ENCODE measurements at places on chromosomes 7 and 10.

DNA sequence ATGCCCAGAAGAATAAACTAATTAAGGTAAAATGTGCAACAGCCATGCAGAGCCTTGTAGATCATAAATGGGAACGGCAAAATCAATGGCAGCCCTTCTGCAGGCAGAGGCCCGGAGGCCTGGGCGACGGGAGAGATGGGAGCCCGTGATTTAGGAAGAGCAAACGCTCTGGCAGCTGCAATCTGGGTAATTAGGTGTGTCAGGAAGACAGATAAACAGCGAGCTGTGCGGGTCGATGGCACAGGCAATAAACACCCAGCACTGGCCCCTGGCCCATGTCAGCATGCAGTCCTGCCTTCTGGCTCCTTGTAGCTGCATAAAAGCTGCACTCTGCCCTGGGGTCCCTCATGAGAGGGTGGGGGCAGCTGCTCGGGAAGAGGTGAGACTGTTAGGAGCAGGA, 78.0 kb downstream of the GOLGA7B start:
- DNase-seq, result no peak

DNA sequence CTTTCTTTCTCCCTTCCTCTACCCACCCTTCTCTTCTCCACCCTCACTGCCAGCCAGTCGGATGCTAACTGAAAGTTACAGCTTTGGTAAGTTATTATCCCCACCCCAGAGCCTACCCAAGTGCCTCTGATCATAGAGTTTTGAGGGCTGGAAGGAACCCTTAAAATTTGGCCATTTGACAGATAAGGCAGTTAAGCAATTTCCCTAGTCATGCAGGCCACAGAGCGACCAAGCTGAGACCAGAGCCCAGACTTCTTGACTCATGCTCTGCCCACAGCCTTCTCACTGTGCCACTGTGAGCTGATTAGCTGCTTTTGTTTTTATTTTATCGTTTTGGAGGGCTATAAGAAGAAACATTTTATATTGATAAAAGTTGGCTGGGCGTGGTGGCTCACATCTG, 17.2 kb downstream of the SAP25 start:
- no peak for DNase-seq

GRCh38 chr7:151009327-151010036, 14.8 kb downstream of the ATG9B start:
- DNase-seq, result no peak

- DNase-seq, result no peak
Observed at GRCh38 chr7:44315301-44315903, 10.0 kb downstream of the CAMK2B start.

- DNase-seq, result no peak
Observed at GRCh38 chr10:28996947-28997551, 291.8 kb upstream of the LYZL1 start.

DNA sequence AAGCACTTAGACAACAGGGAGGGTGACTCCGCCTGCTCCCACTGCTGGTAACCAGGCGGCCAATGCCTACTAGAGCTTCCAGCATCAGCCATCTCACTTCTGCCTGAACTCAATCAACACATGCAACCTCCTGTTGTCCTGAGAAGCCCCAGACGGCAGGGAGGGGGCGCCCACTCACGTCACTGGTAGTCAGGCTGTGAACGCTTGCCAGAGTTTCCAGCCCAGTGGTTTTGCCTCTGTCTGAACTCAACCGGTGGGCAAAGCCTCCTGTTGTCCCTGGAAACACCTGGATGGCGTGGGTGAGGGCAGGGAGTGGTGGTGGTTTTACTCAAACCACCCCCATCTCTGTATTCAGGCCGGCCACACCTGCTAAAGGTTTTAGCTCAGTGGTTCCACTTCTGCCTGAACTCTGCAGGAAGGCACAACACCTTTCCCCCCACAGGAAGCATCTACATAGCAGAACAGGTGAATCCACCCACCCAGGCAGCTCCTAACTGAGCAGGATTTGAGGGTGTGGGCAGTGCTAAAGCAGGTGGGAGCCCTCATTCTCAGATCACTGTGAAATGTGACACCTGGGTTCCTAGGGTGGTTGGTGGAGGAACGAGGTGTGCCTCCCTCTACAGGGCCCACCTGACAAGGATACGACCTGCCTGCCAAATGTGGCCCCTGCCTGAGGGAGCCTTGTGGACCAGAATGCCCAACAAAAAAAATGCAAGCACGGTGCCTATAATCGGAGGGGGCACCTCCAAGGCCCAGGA, 563.0 kb upstream of the SEMA3D start:
- no peak for DNase-seq

- DNase-seq, result no peak
Observed at GRCh38 chr10:77711683-77712049, 74.1 kb upstream of the KCNMA1 start.

DNA sequence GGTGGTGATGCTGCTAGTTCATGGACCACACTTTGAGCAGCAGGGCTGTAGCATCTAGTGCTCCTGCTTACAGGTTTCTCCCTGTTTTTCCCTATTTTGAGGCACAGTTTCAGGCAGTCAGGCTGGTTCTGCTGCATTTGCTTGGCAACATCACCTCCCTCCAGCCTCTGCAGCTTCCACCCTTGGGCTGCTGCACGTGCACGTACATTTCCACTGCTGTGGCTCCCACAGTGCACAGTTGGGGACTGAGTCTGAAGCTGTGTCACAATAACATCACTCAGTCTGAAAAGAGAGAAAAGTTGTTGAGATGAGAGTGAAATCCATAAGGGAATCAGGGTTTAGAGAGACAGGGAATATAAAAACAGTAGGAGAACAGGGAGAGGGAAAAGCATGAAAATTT, 230.7 kb upstream of the FZD1 start:
- no peak for DNase-seq

- no peak for DNase-seq
Observed at GRCh38 chr7:74093671-74094223, 10.1 kb downstream of the LIMK1 start.

DNA sequence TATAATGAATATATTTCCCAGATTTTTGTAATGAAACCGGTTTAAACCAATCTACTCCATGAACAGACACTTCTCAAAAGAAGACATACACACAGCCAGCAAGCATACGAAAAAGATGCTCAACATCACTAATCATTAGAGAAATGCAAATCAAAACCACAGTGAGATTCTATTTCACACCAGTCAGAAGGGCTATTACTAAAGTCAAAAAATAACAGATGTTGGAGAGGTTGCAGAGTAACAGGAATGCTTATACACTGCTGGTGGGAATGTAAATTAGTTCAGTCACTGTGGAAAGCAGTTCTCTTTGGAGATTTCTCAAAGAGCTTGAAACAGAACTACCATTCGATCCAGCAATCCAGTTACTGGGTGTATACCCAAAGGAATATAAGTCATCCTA, 240.7 kb downstream of the TSPAN12 start:
- no peak for DNase-seq

- no peak for DNase-seq
Observed at GRCh38 chr10:113917636-113918035, 63.2 kb downstream of the NHLRC2 start.

DNA sequence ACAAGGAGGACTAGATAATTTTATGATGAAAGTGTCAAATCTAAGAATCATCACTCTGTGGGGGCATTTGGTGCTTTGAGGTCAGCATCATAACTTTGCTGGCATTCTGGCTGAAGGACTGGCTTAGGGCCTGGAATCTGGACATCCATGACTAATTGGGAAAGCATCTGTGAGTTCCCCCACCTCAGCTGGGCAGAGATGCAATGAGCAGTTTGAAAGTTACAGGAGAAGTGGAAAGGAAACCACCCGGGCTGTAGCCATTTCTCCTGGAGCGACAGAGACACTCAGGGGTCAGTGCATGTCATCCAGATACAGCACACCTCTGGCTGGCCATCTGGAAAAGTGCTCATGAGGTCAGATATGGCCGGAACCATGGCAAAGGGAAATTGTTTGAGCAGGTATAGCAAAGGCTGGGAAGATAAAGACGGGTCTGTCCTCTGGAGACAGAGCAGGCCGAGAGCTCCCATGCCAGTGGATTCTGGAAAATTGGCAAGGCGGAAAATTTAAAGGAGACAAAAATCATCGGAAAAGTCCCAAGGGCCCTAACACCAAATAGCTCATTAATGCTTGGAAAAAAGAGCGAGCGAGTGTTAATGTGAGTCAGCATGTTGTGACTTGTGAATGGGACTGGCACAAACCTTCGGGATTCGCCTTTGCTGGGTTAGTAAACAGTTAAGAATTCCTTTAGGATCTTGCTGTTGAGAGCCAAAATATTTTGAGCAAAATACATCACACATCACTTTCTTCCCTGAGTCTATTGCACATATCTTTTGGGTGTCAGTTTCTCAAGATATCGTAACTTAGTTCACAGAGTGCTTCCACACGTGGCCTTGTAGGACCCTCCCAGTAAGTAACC, 188.4 kb upstream of the AGK start:
- no peak for DNase-seq

GRCh38 chr7:10192074-10192473, 781.6 kb upstream of the PHF14 start:
- no peak for DNase-seq

- no peak for DNase-seq
Observed at GRCh38 chr7:51601461-51601860, 284.9 kb upstream of the COBL start.

- DNase-seq, result no peak
Observed at GRCh38 chr7:151387161-151388006, 22.5 kb downstream of the WDR86 start.

- DNase-seq, result no peak
Observed at GRCh38 chr10:71582019-71582418, 137.6 kb downstream of the C10orf105 start.

DNA sequence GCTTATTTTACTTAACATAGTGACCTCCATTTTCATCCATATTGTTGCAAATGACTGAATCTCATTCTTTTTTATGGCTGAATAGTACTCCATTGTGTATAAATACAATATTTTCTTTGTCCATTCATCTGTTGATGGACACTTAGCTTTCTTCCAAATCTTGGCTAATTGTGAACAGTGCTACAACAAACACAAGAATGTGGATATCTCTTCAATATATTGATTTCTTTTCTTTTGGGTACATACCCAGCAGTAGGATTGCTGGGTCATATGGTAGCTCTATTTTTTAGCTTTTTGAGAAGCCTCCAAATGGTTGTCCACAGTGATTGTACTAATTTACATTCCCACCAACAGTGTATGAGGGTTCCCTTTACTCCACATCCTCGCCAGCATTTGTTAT, 58.0 kb downstream of the CREB5 start:
- DNase-seq, result no peak
